ENCODE measurements at places on chromosomes 1 and 21.

DNA sequence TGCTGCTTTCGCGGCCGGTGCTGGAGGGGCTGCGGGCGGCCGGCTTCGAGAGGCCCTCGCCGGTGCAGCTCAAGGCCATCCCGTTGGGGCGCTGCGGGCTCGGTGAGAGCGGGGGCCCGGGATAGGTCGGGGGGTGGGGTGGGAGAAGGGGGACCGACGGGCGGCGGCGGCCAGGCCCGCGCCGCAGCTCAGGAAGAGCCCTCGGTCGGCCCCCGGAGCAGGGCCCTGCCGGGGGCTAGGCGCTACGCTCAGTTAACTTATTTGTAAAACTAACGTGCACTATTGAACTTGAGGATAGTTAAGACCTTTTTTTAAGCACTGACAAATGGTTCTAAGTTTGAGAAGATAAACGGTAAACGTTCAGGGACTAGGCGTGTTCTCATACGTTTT lies 418 bp downstream of the DDX20 start:
- no peak for DNase-seq

DNA sequence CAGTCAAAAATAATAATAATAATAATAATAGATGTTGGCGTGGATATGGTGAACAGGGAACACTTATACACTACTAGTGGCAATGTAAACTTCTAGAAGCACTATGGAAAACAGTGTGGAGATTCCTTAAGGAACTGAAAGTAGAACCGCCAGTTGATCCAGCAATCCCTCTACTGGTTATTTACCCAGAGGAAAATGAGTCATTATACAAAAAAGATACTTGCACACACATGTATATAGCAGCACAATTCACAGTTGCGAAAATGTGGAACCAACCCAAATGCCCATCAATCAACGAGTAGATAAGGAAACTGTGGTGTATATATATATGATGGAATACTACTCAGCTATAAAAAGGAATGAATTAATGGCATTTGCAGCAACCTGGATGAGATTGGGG lies 176.0 kb downstream of the PLPP3 start:
- no peak for DNase-seq

DNA sequence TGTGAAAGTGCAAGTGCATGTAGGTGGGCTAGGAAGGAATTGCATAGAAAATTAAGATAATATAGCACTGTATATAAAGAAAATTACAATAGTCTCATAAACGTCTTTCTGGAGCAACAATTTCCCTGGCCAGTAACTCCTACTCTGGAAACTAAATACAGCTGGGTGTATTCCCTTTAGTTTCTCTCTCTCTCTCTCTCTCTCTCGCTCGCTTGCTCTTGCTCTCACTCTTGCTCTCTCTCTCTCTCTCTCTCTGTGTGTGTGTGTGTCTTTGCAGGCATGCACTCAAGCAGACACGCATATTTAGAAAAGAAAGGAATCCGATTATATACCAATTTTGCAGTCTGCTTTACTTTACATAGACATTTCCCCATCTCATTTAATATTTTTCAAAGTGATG lies 14.7 kb downstream of the S100A10 start:
- DNase-seq: no peak

DNA sequence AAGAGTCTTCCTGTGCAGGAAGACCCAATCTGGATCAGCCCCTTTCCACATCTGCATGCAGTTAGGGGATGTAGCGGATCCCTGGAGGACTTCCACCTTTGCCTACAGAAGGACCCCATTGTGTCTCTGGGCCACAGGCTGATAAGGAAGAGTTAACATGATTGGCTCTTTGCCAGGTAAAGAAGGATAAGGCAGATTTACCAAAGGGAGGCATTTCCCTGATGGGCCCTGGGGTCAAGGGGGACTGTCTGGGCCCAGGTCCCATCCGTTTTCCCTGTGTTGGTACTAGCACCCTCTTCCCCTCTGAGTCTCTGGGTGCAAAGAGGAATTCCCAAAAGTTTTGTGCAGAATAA lies 29.1 kb downstream of the SLC26A9 start:
- no peak for DNase-seq

GRCh38 chr1:243963571-243963970 lies 87.5 kb upstream of the ZBTB18 start:
- DNase-seq: no peak

GRCh38 chr1:212281590-212281989 lies 3.6 kb upstream of the PPP2R5A start:
- no peak for DNase-seq

- no peak for DNase-seq
Measured at GRCh38 chr1:159091607-159092031, 15.1 kb upstream of the AIM2 start.

Measured in NCI-H1930 (cell line).